ENCODE measurements at places on chromosomes 1 and 21.

DNA sequence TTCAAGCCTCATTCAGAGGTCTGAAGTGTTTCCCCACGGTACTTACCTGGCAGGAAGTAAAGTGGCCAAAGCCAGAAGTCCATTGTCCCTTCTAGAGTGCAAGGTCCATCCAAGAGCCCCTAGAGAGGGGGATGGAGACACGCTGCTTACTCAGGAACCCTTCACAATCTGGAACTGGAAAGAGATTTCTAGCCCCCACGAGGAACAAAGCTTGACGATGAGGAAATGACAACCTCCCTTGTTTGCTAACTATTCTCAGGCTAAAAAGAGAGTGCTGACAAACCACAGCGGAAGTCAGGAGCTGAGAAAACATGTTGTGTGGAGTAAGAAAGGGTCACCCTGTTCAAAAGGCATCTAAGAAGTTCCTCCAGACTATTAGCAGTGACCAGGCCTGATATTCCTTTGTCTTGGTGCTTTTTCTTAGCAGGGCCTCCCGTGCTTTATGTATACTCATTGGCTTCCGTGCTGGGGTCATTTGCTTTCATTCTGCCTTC is at the start of gene FCMR:
Gene FCMR (minus strand): TSS at position 170 of the 494 bp plus-strand sequence. CDS start 87 bp downstream, at position 83.
- peak; percentile 24 for DNase-seq

DNA sequence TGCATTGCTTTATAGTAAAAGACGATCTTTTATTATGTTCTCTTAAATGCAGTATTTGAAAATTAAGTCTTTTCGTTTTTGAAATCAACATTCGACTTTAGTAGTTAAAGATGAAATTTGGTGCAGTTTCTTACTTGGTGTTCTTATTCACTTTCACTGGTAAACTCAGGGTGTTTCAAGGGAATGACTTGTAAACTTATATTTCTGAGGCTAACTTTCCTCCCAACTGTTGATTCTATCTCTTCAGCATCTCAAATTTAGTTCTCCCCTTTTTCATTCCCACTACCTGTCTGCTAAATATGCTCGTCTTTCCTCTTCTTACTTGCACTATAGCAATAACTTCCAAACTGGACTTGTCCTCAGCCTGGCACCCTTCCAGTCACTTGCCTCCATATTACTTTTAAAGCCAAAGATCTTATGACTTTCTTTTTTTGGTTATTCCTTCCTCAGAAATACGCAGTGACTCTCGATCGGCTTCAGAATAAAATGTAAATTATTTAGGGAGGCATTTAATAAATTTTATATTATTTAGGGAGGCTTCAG is 988 bp downstream of the SLC35A3 start:
- no peak for DNase-seq

DNA sequence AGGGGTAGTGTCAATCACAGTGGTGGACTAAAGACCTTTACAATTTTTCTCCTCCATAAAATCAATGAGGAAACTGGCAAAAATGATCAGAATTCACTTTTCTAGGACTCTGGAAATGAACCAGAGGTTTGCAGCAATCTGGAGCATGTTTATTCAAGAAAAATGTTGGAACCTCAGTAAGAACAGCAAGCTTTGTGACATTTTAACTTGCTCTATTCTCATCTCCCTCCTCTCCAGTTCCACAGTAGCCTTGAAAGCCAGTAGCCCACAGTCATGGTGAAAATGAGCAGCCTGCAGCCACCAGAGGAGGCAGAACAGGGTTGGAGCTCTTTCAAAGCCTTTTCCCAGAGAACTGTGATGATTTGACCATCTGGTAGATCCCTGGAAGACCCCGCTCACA is 9.1 kb downstream of the TTC4 start:
- DNase-seq = no peak

DNA sequence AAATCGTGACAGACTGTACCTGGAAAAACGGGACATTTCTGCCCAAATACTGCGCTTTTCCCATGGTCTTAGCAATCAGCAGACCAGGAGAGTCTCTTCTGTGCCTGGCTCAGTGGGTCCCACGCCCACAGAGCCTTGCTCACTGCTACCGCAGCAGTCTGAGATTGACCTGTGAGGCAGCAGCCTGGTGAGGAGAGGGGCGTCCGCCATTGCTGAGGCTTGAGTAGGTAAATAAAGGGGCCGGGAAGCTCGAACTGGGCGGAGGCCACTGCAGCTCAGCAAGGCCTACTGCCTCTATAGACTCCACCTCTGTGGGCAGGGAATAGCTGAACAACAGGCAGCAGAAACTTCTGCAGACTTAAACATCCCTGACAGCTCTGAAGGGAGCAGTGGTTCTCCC is 203.1 kb downstream of the DENND1B start:
- no peak for DNase-seq

- no peak for DNase-seq
These were observed 50.1 kb downstream of the ZNF281 start for GRCh38 chr1:200359610-200360163.
